ENCODE measurements at places on chromosomes 11 and 22.

- peak; percentile 40 for DNase-seq
Measured at GRCh38 chr11:35214792-35215193, 75.8 kb downstream of the CD44 start.

DNA sequence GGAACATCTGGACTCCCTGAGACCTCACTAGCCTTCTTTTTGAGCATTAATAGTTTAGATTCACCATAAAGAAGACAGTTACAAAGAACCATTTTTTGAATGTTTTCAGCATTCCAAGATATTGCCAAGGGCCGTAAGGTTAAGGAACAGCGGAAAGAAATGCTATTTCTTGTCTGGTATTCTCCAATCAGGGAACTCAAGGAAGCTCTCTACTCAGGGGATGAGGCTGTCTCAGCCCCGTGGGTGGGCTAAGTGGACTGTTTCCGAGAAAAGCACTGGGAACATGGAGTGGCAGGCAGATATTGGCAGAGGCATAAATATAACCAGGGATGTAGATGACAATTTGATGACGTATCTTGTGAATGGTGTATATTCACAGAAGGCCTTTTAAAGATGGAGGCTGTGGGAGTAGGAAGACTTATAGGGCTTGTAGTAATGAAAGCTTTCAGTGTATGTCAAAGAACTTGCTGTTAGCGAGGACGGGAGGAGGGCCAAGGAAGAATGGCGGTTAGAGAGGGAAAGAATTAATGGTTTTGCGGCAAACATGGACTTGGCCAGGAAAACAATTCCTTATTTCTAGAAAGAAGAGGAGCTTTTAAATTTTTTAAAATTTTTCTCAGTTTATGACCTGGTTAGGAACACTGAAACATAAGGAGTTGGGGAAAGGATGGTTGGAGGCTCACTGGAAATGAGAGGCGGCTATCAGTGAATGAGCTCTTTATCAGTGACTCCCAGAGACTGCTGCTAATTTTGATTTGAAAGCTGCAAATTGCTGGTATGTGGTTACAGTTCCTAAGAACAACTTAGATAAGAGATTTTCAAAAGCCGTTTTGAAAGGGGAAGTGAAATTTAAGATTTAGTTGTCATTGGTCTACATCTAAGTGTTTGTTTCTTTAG is 64.6 kb downstream of the ST3GAL4 start:
- DNase-seq = no peak

DNA sequence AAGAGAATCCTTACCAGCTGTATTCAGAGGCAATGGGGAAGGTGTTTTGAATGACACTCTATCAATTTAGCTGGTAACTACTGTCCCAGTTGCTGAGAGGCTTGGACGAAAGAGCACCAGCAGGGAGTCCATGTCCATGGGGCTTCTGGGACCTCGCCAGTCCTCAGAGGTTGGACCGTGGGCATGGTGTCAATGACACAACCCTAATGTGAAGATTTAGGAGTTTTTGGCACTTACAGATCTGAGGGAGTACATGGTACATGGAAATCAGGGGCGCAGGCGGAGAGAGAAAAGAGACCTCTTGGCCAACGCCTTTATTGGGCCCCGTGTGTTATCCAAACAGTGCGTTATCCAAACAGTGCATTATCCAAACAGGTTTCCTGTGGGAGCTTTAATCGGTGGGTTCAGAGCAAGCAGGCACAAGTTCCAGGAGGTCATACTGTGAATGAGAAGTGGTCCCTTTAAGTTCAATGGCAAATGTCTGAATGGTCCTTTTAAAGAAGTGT is 169.1 kb upstream of the B3GAT1 start:
- DNase-seq = no peak

DNA sequence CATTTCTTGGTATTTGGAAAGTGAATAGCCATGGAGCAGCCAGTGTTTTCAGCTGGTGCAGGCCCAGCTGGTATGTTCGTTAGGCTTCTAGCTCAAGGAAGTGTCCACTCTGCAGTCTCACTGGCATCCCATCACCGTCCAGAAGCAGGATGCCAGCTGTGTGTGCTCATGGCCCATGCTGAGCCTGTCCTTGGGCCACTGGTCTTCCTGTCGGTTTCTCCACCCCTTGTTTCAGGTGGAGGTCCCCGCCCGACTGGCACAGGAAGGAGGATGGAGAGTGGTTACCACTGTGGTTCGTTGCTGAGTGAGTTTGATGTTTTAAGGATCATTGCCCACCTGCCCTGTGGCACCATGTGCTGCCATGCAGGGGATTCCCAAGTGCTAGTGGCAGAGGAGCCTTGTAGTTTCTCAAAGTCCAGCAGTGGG is 63.7 kb downstream of the MED15 start:
- DNase-seq = no peak

DNA sequence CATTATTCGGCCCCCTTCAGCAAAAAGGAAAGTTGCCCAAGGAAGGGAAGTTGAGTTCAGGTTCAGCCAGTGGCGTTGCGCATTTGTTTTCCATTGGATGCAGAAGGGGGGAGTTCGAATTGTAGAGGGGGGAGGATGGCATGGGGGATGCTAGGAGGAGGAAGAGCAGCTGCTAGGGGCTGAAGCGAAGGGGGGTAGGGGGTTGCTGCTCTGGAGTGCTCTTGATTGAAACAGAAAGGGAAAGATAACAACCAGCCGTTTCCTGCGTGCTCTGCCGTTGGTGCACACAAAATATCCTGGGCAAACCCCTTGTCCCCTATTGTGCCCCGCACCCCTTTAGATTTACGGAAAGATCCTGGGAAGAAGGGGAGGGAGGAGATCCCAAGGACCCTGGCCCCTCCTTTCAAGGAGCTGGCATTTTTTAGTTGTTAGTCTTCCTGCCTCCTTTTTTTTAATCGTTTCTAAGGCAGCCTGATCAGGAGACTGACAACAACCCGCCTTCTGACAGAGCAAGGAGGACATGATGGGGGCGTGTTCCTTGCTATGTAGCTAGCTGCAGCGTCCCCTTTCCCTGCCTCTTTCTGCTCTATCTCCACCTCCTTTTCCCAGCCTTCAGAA is 2.1 kb downstream of the KMT2A start:
- peak; percentile 66 for DNase-seq

Measured in CD4-positive, alpha-beta T cell treated with Interleukin-10 for 1 hour (primary cell).